ENCODE measurements at places on chromosomes 2 and 18.

GRCh38 chr2:129911363-129912065 is 68.0 kb upstream of the RAB6C start:
- DNase-seq: no peak

GRCh38 chr2:26891-27290 is 19.4 kb downstream of the FAM110C start:
- DNase-seq: no peak

DNA sequence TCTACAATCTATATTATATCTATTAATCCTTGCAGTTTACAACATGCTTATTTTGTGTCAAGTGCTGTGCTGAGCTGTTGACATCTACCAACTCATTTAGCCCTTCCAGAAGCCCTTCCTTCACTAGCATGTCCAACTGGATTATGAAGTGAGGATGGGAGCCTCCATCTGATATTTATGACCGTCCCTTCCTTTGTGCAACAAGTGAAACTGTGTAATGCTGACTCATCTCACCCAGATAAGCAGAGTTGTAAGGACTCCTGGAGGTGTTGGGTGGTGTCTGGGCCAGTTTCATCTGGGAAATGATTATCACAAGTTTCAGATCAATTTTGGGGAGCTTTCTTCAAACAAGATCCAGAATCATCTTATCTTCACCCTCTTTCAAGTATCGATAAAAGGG is 156.6 kb upstream of the ETAA1 start:
- no peak for DNase-seq

- DNase-seq: no peak
Observed at GRCh38 chr18:22114526-22115321, 54.7 kb upstream of the GATA6 start.

DNA sequence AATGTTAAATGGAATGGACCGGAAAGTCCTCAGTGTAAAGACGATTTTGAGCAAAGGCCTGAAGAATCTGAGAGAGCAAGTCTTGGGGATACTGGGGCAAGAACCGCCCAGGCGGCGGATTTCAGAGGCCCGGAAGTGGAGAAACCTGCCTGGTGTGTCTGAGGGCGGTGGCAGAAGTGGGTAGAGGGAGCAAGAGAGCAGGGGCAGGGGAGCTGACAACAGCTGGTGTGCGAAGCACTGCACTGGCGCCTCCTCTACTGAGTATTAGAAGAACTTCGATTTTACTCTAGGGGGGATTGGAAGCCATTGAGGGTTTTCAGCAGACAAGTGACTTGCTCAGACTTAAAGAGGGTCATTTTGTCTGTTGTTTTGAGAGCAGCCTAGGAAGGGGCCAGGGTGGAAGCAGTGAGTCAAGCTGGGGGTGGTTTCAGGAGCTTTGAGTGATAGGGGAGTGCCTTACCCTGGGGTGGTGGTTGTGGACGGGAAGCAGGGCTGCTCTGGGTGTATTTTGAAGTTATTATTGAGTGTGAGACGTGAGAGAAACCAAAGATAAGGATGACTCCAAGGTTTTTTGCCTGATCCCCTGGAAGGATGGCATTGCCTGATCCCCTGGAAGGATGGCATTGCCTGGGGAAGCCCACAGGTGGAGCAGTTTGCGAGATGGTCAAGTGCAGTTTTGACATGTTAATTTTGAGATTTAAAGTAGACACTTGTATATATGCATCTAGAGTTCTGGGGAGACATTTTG is 52.5 kb downstream of the ZNF236 start:
- no peak for DNase-seq

- DNase-seq: no peak
Observed at GRCh38 chr18:62384610-62385097, 59.5 kb downstream of the TNFRSF11A start.

- DNase-seq: no peak
Observed at GRCh38 chr2:6535572-6535971, 330.1 kb downstream of the CMPK2 start.

DNA sequence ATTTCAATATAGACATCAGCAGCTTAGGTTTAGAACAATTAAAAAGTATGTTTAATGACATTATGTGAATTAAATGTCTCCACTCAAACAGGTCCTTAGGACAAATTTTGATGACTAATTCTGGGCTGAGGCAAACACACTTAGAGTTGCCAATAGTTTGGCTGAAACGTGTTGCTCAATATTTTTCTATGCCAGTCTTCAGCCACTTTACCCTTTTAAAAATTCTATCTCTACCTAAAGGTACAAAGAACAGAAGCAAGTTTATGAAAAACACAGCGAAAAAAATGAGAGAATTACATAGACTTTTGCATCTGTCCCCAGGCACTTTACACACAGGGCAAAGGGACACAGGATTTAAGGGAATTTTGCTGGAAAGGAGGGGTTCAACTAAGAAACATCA is 4.5 kb downstream of the IDH1 start:
- no peak for DNase-seq

All from KBM-7 (cell line).